ENCODE measurements at places on chromosomes 2 and 18.

DNA sequence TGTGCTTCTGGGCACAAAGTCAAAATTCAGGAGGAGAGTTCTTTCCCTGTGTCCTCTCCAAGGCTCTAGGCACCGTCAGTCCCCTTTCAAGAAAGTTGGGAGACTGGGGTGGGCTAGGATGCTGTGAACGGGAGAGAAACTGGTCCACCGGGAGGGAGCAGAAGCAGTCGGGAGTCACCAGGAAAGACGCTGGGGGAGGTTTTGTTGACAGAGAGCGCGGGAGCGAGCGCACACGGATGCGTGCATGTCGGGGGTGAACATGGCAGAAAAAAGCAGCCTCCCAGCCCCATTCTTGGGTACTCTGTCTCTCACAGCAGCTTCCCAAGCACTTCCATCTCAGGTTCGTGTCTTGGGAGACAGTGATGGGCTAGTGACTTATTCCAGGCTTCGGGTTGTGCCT is 97.1 kb upstream of the PXDN start:
- DNase-seq = no peak

DNA sequence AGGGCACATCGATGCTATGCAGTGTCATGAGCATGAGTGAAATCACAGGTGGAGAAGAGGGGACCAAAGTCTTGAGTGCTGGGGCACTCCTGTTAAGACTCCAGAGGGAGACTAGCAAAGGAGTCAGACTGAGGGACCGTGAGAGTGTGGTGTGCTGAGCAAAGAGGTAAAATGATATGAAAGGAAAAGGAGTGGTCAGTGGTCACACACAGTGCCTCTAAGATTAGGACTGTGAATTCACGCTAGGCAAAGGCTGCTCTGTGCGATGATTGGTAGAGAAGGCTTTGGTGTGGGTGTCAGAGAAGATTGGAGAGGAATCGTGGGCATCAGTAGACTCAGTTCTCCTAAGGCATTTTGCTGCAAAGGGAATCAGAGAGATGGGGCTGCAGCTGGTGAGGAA is 12.8 kb downstream of the SOCS6 start:
- DNase-seq = no peak

DNA sequence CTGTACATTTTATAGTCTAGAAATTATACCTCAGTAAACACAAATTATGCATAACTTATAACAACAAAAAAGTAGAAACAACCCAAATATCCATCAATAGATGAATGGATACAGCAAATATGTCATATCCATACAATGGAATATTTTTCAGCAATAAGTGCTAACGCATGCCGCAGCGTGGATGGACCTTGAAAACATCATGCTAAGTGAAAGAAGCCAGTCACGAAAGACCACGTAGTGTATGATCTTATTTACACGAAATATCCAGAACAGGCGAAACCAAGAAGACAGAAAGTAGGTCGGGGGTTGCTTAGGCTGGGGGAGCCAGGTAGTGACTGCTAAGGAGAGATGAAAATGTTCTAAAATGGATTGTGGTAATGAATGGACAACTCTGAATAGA is 167.1 kb upstream of the MYCN start:
- no peak for DNase-seq

DNA sequence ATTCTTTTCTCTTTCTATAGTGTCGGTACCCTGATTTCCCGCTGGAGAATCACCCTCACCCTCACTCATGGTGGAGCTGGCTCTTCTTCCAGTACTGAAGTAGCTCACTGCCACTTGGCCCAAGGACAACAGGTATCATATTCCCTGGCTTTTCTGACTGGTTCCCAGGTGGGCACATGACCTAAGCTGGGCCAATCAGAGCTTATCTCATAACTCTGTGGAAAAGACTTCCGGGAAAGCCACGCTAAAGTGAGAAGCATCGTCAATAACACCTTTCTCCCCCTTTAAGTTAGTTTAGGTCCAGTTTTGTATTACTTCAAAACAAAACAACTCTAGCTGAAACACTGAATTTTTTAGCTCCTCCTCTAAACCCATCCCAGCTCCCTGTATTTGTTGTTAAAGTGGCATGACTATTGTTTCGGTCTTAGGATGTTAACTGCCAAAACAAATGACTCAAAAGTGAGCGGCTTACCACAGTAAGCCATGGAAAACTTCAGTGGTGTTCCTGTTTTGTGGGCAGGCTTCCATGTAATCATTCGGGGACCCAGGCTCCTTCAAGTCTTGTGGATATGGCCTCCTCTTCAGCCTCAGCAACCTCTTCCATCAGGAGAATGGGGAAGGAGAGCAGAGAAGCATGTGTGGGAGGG is 137.4 kb upstream of the DLX2 start:
- no peak for DNase-seq

DNA sequence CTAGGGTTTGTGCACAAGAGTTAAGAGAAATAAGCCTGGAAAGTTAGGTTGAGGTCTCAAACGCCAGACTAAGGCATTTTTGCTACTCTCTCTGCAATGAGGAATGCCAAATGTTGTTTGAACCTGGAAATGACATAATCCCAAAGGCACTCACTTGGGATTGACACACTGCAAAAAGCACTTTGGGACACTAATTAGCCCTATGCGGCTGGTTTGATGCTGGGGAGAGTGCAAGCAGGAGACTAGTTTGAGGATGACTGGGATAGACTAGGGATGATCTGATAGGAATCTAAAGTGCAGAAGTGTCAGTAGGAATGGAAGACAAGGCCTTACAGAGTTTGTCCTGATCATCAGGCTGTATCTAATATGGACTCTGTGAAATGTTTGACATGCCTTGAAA is 469.0 kb downstream of the SLC4A3 start:
- no peak for DNase-seq

- no peak for DNase-seq
Observed at GRCh38 chr2:44934983-44935728, 6.3 kb upstream of the SIX3 start.

GRCh38 chr2:48551548-48551947 is 21.6 kb downstream of the STON1 start:
- no peak for DNase-seq

GRCh38 chr18:13387855-13388548 is 169.4 kb downstream of the LDLRAD4 start:
- no peak for DNase-seq

DNA sequence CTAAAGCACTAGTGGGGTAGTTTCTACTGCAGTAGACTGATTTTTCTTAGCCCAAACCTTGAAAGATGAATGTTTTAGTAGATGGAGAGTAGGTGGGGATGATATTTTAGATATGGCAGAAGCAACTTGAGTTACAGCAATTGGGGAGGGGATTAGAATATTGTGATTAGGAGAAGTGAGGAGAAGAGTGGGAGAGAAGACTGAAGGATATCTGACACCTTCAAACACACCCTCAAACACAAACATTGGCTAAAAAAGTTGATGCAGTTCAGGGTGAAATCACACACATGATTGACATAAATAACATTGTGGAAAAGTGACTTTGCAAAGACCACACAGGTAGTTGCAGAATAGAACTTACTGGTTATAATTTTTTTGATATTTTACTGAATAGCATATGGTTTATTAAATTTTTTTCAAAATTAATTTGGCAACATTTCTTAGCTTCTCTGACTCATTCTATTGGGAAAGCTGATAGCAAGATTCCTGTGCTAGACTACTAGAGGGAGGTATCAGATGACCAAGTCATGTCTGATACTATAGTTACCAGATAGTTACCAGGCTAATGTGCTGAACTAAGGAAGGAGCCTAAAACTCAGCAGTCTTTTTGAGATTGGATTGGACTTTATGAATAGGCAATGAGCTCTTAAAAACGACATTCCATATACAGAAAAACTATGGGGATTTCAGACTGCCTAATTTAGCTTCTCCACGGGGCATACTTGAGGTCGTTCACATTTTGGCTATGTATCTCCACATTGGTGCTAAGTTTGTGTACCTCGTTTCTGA is 73.0 kb downstream of the ACTR3 start:
- no peak for DNase-seq

DNA sequence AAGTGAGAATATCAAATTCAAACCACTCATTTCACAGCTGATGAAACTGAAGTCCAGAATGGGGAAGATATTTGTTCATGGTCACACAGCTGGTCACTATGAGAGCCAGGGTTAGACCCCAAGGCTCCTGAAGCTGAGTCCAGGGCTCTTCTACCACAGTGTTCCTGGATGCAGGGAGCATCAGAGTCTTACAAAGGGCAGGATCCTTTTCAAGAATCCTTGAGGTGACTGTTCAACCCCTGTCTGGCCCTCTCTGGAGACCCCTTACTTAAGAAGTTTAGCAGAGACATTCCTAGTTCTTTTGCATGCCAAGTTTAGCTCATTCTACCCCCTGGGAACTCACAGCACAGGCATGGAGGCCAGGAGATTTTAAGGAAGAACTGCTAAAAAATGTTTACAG is 15.7 kb downstream of the PROKR1 start:
- no peak for DNase-seq

GRCh38 chr2:234273887-234274584 is 222.8 kb downstream of the ARL4C start:
- DNase-seq = no peak

DNA sequence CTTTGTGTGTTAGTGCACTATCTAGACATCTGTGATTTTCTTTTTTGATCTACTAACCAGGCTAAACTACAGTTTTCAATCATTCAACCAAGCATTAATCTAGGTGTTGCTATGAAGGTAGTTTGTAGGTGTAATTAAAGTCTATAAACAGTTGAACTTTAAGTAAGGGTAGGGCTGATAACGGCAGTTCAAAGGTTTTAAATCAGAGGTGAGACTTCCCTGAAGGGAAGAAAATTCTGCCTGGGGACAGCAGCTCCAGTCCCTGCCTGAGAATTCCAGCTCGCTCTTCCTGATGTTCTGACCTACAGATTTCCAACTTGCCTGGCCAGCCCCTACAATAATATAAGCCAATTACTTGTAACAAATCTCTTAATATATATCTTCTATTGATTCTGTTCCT is 663.9 kb downstream of the MBD2 start:
- no peak for DNase-seq

GRCh38 chr2:26838121-26838906 is 9.6 kb upstream of the DPYSL5 start:
- DNase-seq = no peak

GRCh38 chr2:98643496-98644100 is 35.2 kb downstream of the UNC50 start:
- DNase-seq = no peak

GRCh38 chr18:48814490-48815178 is 136.1 kb downstream of the SMAD7 start:
- DNase-seq = no peak

All from NCI-H510A (cell line).